ENCODE measurements at places on chromosomes 16 and 17.

DNA sequence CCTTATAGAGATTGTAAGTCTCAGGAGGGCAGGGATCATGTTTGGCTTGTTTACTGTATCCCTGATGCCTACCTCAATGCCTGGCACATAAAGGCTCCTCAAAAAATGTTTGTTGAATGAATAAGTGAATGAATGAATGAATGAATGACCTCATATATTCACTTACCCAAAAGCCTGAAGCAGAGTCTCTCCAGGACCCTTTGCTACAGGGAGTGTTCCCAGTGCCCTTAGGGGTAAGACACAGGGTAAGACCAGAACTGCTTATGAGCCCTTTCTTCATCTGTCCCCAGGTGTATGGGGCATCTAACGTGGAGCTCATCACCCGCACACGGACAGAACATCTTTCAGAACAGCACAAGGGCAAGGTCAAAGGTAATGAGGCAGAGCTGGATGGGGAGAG, 12.3 kb downstream of the CORO6 start:
- DNase-seq = no peak

- DNase-seq = no peak
These were observed 18.5 kb upstream of the CCL23 start for GRCh38 chr17:36036235-36036634.

DNA sequence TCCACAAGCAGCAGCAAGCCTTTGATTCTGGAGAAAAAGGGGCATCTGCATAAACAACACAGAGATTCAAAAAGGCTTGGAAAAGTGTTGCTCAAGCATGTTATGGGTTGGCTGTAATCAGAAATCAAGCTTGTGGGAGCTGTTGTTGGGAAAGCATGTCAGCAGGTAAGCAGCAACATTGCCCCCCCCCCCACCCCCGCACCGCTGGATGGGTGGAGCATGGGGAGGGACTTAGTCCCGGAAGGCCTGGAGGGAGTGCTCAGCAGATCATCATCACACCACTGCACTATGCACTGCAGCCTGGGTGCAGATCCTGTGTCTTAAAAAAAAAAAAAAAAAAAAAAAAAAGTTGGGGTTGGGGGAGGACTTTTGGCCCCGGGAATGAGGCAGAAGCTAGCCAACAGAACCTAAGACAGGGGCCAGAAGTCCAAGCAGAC, 16.8 kb upstream of the AKAP1 start:
- DNase-seq = no peak

GRCh38 chr16:12874186-12874585, 27.2 kb upstream of the SHISA9 start:
- no peak for DNase-seq

GRCh38 chr16:53187775-53188174, 133.0 kb downstream of the CHD9 start:
- no peak for DNase-seq

GRCh38 chr17:37294888-37295287, 80.9 kb upstream of the C17orf78 start:
- DNase-seq = no peak

DNA sequence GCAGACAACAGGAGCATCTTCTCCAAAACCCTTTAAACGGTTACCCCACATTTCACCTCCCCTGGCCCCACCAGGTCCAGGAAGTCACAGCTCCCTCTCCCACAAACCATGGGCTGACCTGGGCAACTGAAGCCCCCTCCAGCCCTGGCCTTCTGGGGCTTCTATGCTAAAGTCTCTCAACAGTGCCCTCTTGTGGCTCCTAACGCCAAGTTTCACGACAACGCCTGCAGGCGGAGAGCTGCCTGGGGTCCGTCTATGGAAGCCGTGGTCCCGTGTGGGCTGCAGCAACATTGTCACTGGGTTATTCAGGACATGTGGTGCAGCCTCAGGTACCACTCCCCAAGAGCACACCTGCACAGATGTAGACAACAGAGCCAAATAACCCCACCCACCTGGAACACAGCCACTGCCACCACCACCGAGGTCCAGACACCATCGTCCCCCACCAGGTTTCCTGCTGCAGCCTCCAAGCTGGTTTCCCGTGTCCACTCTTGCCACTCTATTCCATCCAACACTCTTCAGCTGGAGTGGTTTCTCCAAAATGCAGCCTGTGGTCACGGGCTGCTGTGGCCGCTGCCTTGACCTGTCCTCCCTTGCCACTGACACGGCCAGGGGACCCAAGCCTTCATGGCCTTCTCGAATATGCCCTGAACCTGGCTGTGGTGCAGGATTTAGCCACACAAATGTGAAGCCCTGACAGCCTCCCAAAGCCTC, 19.1 kb downstream of the C16orf95 start:
- peak; percentile 79 for DNase-seq

- no peak for DNase-seq
These were observed 22.9 kb upstream of the ZCCHC14 start for GRCh38 chr16:87515475-87516330.

- no peak for DNase-seq
These were observed 31.2 kb upstream of the CAPN15 start for GRCh38 chr16:496097-496886.

GRCh38 chr17:75749545-75750389, 15.2 kb downstream of the GALK1 start:
- DNase-seq = peak; percentile 88

DNA sequence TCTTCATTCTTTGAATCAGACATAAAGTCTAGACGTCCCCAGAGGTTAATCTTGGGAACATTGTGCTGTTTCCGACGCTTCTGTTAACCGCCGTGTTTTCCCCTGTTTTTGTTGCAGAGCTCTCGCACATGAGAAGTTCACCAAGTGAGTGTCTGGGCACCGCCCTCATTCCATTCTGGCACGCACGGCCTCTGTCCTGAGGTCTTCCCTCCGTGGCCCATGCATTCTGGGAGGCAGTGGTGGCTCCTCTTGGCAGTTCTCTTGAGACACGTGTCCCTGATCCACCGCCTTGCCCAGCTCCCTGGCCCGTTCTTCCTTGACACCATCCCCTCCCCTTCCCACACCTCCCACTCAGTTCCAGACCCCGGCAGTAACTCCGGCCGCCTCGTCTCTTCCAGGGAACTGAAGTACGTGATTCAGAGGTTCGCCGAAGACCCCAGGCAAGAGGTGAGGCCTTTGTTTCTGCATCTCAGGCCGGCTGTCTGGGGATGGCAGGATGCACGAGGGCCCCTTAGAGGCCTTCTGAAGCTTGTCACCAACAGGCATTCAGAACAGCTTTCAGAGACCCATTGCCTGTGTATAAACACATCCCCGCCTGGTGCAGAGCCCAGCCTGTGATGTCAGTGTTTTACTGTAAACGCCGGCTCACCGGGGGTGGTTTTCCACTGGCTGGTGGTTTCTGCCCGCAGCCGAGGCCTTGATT, 85.9 kb upstream of the PLCG2 start:
- DNase-seq = no peak

- no peak for DNase-seq
These were observed 11.9 kb downstream of the MAP3K3 start for GRCh38 chr17:63634163-63634562.

DNA sequence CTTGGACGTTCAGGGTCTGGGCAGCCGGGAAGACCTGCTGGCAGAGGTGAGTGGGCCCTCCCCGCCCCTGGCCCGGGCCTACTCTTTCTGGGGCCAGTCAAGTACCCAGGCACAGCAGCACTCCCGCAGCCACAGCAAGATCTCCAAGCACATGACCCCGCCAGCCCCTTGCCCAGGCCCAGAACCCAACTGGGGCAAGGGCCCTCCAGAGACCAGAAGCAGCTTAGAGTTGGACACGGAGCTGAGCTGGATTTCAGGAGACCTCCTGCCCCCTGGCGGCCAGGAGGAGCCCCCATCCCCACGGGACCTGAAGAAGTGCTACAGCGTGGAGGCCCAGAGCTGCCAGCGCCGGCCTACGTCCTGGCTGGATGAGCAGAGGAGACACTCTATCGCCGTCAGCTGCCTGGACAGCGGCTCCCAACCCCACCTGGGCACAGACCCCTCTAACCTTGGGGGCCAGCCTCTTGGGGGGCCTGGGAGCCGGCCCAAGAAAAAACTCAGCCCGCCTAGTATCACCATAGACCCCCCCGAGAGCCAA, 8.6 kb upstream of the ABCC3 start:
- DNase-seq = peak; percentile 94

DNA sequence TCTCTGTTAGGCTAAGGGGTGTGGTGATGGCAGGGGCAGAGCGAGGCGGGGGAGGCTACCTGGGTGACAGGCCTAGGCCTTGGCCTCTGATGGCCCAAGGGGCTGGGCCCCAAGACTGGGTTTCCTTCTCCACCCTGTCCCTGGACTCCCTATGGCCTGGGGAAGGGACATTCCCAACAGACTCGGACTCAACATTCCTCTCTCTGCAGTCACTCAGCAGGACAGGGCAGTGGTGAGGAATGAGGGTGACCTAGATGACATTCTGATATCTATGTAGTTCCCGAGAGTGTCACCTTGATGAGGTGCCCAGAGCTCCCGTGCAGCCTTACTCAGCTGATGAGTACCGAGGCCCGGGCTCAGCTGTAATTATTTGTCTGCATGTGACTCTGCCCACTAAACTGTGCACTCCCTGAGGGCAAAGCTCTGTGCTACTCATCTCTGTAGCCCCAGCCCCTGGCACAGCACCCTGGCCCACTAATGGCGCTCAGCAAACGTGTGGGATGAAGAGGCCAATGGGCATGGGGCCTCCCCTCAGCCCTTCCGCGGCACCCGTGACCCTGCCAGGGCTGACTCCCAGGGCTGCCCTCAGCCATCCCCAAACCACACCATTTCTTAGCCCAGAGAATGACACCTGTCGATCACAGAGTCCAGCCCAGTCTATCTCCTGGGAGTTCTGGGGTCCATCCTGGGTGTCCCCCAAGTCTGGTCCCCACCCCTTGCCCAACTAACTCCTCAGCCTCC, 2.2 kb downstream of the PLCD3 start:
- DNase-seq = no peak

GRCh38 chr17:2264067-2264860, 39.3 kb downstream of the SMG6 start:
- DNase-seq = peak; percentile 65

- no peak for DNase-seq
These were observed 13.5 kb upstream of the FOXN1 start for GRCh38 chr17:28492352-28493310.

GRCh38 chr17:75524970-75525805, at the start of gene LLGL2:
TSS of gene LLGL2 (plus strand) at chr17:75525697. CDS start at chr17:75543427, 17,730 bp downstream.
- peak; percentile 92 for DNase-seq

- DNase-seq = no peak
These were observed at the start of gene CBFA2T3 for GRCh38 chr16:88977018-88977811. TSS of gene CBFA2T3 (minus strand) at chr16:88977207. CDS start at chr16:88976807, 400 bp downstream.

GRCh38 chr17:76075364-76076145, 974 bp downstream of the GALR2 start:
- DNase-seq = peak; percentile 51

DNA sequence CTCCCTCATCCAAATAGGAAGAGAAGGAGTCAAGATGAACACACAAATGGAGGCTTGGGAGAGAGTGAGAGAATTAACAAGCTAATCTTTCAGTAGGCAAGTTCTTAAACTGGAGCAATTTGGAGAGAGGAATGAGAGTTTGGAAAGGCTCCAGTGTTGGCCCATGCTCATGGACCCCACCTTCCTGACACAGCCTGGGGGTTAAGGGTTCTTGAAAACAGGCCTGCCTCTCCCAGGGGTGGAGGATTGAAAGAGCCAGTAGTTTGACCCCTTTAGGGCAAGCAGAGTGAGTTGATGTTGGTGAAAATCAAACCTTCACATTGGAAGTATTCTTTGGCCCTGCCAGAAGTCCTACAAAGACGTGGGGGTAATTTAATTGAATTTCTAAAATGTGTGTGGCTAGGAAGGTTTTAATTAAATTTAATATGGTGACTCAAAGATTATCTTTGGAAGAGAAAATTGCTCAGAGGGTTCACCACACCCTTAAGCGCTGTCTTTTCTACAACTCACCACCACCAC, 5.8 kb downstream of the HOXB3 start:
- no peak for DNase-seq

DNA sequence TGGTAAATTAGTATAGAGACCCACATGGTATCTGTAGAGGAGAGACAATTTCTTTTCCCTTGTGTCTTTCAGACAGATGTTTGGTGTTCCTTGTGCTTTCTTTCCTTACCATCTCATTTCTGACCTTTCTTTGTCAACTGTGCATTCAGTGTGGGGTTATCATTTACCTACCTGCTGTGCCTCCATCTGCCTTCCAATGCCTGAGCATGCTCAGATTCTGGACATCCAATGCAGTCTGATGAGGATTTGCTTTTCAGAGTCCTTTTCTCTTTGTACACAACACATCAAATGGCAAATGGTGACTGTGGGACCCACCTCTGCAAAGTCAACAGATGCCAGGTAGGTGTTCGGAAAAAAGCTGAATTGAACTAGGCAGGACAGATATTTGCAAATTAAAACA, 364.8 kb downstream of the CA10 start:
- DNase-seq = no peak

- no peak for DNase-seq
These were observed 9.5 kb downstream of the KRT32 start for GRCh38 chr17:41457676-41458075.

GRCh38 chr17:73142872-73143381, 21.9 kb upstream of the SSTR2 start:
- DNase-seq = no peak

DNA sequence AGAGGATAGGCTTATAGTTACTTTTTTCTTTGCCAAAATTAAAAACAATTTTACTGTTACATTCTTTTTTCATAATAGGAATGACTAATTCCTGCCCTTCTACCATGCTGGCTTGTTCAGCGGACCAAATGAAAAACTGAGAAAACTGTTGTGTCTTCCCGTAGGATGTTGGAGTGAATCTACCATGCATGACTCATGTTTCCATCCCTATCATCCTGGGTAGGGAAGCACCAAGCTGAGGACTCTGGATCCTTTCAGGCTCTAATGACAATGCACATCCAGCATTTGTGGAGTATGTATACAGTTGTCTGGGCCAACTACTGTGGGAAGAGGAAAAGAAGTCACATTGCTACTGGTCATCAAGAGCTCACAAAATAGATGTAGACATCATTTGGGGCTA, 41.1 kb upstream of the DHX8 start:
- no peak for DNase-seq

- DNase-seq = no peak
These were observed 6.0 kb downstream of the ERBB2 start for GRCh38 chr17:39705786-39706348.

DNA sequence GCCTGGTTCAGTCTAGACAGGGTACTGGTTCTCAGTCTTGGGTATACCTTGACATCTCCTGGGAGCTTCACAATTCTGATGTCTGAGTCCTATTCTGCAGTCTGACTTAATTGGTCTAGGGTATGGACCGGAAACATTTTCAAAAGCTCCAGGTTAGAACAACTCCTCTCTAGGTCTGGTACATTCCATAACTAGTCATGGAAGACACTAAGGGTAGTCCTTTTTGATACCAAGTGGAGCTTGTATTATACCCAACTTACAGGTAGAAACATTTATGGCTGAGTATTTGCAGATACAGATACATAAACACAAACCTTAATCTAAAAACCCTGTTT, 5.0 kb downstream of the RPL23 start:
- no peak for DNase-seq

- no peak for DNase-seq
These were observed 5.1 kb downstream of the ZFPM1 start for GRCh38 chr16:88458039-88458772.

GRCh38 chr16:984121-984694, 2.6 kb downstream of the SOX8 start:
- DNase-seq = no peak

All from NCI-H82 (cell line).